ENCODE measurements at places on chromosomes 16 and 17.

DNA sequence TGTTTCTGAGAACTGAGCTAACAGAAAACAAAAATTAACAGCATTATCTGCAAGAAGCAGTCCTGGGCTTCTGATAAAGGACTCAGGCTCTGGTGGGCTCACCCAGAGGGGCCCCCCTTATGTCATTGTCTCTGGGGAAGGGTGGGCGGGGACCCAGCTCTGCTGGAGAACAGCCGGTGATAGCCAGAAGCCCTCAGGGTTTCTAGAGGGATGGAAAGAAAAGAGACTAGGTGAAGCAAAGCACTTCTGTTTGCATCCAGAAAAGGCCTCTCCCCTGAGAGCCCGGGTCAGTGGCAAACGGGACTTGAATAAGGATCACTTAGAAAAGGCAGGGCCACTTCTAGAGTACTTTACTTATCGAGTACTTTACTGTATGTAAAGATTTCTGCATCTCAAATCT lies 7.0 kb upstream of the CDC42EP4 start:
- no peak for DNase-seq

DNA sequence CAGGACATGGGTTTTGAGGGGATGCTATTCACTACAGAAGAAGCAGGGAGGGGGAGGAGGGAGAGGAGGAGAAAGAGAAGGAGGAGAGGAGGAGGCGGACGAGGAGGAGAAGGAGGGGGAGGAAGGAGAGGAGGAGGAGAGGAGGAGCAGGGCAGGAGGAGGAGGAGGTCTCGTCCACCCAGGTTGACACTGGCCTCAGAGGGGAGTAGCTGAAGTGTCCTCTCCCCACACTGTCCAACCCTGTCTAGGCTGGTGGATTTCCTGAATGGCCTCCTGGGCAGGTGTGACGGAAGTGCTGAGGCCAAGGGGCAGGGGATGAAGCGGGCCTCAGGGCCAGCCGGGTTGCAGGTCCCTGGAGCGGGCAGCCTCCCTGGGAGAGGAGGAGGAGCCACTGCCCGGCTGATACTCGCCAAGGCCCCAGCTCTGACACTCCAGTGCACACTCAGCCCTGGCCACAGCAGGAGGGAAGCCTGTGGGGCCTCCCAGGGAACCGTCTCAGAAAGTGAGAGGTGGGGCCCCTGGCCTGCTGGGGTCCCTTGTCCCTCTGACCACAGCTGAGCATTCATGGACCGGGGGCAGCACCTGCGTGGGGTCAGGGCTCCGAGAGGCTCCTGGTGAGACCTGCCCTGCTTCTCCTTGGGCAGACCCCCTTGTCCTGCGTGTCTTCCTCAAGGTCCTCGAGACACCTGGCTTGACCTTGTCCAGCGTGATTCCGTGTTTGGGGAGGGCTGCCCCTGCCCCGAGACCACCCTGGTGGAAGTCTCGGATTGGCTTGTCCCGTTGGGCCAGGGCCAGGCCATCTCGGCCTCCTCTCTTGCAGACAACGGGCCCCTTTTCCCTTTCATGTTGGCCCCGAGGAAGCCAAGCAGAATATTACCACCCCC lies 200.6 kb upstream of the CIBAR2 start:
- no peak for DNase-seq

DNA sequence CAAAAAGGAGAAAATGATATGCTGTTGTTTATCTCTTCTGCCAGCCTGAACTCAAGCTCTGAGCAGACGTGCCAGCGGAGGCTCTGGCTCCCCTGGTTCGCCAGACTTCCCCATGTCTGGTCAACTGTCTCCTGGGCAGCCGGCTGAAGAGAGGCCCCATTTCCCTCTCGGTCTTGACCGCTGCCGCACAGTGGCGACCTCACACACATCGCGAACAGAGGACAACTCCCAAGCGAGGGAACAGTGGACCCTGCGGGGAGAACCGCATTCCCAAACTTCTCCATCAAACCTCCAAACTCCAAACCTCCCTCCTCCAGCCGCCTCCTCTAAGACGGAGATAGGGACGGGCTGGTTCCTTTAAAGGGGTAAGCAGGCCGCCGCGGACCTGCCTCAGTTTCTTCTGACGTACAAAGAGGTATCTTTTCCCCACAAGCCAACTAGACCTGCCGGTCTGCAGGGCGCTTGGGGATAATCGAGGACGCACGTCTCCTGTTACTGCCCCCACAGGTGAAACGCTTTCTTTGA lies 24.9 kb upstream of the RFFL start:
- peak; percentile 47 for DNase-seq

DNA sequence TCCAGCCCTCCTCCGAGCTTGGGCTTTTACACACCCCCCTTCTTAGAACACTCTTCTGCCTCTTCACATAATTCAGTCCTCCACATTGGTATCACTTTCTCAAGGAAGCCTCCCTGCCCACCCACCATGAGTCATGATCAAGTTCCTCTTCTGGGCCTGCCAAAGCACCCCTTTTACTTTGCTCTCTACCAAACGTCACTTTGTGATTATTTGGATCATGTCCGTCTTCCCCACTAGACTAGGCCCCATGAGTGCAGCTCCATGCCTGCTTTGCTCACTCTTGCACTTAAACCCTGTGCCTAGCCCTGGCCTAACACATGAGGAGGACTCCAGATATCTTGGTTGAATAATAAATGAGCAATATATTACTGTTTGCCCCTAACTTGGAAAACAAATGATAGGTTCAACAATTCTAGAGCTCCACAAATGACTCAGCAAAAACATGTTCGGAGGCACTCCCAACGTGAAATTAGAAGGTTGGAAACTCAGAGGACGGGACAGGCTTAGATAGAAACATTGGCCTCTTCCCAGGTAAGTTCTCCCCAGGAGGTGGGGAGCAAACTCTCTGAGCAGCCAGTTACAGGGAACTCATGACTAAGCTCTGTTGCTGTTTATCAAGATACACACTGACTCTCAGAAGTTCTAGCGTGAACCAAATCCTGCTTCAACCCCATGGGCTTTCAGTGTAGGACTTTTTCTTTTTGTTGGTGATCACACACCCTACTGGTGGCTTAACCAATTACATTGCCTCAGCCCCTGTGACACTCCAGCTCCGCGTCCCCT lies 28.3 kb downstream of the G6PC1 start:
- DNase-seq, result peak; percentile 65

DNA sequence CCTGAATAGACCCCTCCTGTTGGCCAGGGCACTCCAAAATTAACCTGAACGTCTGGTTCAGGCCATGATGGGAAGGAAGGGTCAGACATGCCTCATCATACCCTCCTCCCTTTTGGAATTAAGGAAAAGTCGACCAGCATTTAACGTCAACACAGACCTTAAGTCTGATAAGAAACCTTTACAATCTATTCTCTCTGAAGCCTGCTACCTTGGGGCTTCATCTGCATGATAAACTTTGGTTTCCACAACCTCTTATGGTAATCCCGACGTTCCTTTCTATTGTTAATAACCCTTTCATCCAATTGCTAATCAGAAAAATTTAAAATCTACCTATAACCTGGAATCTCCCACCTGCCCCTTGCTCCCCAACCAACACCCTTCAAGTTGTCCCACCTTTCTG lies 358.5 kb downstream of the CDH8 start:
- DNase-seq, result no peak

- DNase-seq, result no peak
These were observed 161.0 kb downstream of the CCDC182 start for GRCh38 chr17:57584050-57584551.

DNA sequence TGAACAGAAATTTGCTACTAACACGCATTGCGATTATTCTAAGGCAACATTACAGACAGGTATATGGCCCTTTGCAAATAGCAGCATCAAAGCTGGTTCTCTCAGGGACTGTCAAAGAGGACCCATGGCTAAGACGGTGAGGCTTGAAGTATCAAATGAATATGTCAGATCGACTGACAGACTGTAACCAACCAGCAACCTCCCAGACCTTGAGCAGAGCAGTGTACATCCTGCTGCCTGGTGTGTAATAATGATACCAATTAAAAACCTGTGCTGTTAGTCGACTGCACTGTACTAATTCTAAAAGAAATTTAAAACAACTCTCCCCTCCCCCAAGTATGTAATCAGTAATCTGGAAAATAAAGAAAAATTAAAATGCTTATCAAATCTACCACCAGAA lies 35.9 kb upstream of the GHDC start:
- DNase-seq, result no peak

Measured in CD4-positive, alpha-beta T cell treated with Interleukin-1 beta for 1 hour (primary cell).